NCI-H510A treated with DMSO at 0.1 percent for 48 hours (cell line): ENCODE measurements at places on chromosomes 11 and 22.

GRCh38 chr11:111765320-111765983, 737 bp downstream of the PPP2R1B start:
- no peak for DNase-seq

GRCh38 chr11:69263736-69264052, 30.3 kb upstream of the MYEOV start:
- no peak for DNase-seq

DNA sequence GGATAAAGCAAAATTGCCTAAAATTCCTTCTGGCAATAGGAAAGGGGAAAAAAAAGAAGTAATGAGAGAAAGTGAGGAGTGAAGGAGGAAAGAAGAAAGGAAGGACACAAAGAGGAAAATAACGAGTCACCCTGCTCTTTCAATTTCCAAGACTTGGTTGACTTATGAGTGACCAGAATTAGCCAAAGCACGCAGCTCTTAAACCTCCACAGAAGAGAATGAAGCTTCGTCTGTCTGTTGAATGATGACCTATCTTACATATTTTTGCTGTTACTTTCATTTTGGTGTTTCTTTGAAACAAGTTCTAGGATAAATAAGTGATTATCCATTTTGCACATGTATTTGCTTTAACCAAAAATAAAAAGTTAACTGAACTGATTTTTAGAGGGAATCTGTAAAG, 728 bp downstream of the MMP27 start:
- DNase-seq = no peak

- no peak for DNase-seq
Observed at GRCh38 chr11:57163160-57163868, 18.4 kb upstream of the LRRC55 start.

GRCh38 chr11:77069336-77069968, 2.7 kb downstream of the CAPN5 start:
- peak; percentile 50 for DNase-seq

GRCh38 chr22:48804811-48805301, 1022.8 kb downstream of the BRD1 start:
- no peak for DNase-seq

GRCh38 chr11:134906356-134906955, 494.4 kb upstream of the B3GAT1 start:
- DNase-seq = no peak

GRCh38 chr11:125257190-125257579, 92.6 kb downstream of the PKNOX2 start:
- DNase-seq = no peak

DNA sequence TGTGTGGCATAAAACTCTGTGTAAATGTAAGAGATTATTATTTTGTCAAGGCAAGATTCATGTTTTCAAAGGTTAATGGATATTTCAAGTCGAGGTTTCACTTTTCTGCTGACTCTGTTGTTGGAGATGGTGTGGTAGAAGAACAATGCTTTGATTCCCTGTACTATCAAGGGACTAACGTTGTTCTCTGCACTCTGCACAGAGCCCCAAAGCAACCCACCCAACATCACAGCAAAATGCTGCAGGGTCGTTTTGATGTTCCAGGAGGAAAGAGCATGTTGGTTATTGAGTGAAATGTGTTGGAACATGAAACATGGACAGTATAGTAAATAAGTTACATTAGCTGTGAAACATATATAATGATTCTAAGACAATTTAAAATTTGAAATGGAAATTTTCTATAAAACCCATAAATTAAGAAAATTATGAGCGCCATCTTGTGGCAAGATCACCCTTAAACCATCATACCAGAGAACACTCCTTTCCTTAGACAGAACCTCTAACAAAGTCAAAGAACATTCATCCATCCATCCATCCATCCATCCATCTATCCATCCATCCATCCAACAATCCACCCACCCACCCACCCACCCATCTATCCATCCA, 164.4 kb upstream of the ZBED5 start:
- DNase-seq = no peak

- no peak for DNase-seq
Observed at GRCh38 chr11:43124272-43124935, 187.4 kb upstream of the API5 start.

GRCh38 chr22:43293259-43293654, 49.9 kb downstream of the SCUBE1 start:
- no peak for DNase-seq

DNA sequence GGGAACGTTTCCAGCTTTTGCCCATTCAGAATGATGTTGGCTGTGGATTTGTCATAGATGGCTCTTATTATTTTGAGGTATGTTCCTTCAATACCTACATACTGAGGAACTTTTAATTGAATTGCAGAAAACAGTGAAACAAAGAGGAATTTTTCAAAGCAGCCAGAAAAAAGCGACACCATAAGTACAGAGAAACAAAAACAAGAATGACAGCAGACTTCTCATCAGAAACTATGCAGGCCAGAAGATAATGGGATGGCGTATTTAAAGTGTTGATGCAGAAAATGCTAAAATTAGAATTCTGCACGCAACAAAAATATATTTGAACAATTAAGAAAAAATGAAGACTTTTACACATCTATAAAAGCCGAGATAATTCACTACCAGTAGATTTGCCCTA, 95.4 kb upstream of the TIMP3 start:
- DNase-seq = no peak

GRCh38 chr11:31815711-31816467, 4.8 kb upstream of the PAX6 start:
- DNase-seq = no peak

GRCh38 chr11:45860348-45860747, 13.1 kb downstream of the CRY2 start:
- DNase-seq = no peak

GRCh38 chr11:17650127-17650911, 69.1 kb upstream of the MYOD1 start:
- DNase-seq = no peak

GRCh38 chr11:19673924-19674729, 38.5 kb upstream of the NAV2 start:
- DNase-seq = peak; percentile 31

DNA sequence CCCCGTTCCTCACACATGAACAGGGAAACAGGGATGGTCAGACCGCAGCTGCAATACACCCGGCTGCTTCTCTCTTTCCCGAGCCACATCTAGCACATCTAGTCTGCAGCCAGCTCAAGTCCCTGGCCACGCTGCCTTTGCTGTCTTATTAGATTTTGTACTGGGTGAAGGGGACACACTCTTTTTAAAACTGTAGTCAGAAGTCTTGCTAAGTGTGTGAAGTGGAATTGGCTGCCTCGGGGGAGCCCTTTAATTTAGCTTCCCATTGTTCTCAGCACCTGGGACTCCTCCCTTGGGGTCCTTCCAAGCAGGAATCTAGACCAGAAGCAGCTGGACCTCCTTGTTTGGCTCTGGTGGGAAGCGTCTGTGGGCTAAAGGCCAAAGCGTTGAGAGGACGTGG, 420.0 kb downstream of the CTTN start:
- DNase-seq = no peak

DNA sequence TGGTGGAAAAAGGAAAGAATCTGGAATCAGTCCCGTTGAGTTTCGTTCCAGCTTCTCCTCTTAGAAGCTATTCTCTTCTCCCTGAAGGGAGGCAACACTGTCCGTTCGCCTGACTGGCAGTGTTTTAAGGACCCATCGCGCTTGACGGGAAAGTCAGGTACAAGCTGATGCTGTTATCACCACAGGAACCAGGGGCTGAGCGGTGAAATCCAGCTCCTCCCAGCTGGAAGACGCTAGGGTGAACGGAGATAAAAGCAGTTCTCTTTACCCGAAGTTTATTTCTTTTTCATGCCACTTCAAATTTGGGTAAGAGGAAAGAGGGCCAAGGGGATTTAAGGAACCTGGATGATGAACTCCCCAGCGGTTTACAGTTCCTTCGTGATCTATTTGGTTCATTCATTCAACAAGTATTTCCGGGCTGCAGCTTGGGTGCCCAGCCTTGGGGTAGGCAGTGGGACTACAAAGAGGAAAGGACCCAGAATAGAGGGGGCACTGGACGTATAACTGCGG, 551 bp upstream of the DEUP1 start:
- DNase-seq = peak; percentile 82

DNA sequence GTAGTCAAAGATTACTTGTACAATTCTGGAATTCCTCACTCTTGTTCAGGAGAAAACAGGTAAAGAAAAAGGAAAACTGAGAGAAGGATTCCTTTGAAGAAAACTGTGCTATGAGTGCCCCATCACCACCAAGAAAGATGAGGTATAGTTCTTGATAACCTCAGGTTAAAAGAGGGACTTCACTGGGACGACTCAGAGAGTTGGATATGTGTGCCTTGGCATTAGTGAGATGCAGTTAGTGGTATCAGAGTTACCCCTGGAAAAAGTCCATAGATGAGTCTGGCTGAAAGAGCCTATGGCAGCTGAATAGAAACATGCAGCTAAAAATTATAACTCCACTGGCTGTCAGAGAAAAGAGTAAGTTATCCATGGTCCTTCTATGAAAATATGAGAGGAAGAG, 28.8 kb downstream of the LPXN start:
- DNase-seq = no peak

- no peak for DNase-seq
Observed at GRCh38 chr11:102946237-102946636, 9.3 kb downstream of the MMP13 start.

GRCh38 chr22:24992946-24993345, 40.4 kb downstream of the KIAA1671 start:
- DNase-seq = no peak

DNA sequence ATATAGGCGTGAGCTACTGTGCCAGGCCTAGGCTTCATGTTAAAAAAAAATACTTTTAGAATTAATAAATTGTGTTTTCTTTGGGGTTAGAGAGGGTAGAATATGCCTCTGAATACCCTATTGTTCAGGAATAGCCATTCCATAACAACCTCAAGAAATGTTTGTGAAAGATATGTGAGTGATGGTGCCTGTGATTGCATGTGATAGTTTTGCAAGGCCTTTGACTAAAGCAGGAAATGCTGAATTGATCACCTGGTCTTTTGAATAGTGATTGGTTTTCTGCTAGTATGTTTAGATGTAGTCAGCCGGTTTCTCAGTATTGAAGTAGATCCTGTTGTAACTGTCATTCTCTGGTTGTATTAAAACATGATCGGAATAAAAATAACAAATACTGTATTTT, 73.4 kb downstream of the UVRAG start:
- no peak for DNase-seq
